ENCODE measurements at places on chromosomes 2 and 18.

GRCh38 chr2:108853421-108853820, 66.8 kb downstream of the CCDC138 start:
- DNase-seq, result no peak

GRCh38 chr2:217866457-217866856, 136.3 kb downstream of the TNS1 start:
- DNase-seq, result no peak

DNA sequence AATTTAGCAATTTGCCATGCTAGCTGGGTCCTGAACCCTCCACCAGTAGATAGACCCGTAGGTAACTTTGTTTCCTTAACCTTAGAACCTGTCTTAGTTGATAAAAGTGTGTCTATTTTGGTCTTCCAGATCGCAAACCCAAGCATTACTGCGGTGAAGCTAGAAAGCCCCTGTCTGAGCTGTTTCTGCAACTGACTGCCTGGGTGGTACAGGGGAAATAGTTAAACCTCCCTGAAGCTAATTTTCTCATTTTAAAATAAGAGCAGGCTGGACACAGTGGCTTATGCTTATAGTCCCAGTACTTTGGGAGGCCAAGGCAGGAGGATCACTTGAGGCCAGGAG, 101.7 kb upstream of the MSH2 start:
- no peak for DNase-seq

- DNase-seq, result no peak
These were observed 2.8 kb upstream of the OSBPL6 start for GRCh38 chr2:178191511-178191910.
